ENCODE measurements at places on chromosomes 4 and X.

- DNase-seq: no peak
These were observed 22.4 kb downstream of the STARD8 start for GRCh38 chrX:68669871-68670270.

DNA sequence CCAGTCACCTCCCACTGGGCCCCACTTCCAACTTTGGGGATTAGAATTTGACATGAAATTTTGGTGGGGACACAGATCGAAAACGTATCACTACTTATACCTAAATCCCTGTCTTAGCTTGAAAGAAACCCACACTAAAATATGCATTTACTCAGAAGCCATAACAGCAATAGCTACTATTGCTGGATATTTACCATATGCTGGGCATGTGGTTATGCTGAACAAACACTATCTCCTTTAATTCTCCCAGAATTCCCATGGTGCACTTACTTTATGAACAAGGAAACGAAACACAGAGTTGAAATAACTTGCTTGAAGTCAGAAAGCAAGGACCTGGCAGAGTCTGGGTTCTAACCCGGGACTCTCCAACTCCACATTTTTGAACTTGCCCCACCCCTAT is 39.3 kb downstream of the CYTL1 start:
- no peak for DNase-seq

- no peak for DNase-seq
These were observed 22.8 kb upstream of the PRKG2 start for GRCh38 chr4:81237791-81238190.

GRCh38 chrX:132738951-132739350 is 219.5 kb downstream of the HS6ST2 start:
- DNase-seq: no peak

DNA sequence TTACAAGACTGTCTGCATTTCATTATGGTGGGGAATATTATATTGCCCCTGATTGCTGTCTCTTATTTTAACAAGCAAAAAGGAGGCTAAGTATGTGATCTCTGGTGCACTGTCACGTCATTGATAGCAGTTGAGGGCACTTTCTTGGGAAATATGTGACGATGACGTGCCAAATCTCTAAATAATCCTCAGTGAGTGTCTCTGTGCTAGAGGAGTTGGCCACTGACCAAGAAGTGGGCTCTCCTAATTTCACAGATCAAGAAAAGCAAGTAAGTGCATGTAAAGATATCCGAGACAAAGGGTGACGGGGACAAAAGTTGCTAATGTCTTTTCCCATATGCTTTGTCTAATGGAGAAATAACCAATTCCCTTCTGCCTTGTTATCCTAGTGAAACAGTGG is 487.4 kb upstream of the TENM3 start:
- no peak for DNase-seq

GRCh38 chr4:13933191-13933590 is 305.7 kb upstream of the BOD1L1 start:
- DNase-seq: no peak

DNA sequence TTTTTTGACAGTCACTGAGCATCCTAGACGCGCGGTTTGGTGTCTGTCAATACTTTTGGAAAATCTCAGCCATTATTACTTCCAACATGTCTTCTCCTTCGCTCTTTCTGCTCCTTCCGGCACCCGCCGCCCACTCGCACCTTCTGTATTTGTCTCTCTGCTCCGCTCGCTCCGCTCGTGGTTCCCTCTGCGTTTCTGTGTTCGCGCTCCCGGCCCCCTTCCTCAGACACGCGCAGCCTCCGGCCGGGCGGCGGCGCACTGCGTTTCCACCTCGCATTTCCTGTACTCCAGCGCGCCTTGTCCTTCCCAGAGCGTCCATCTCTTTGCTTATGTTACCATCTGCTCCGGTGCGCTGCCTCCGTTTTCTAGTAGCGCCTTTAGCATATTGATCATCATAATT is 21.1 kb downstream of the PDE6B start:
- DNase-seq: peak; percentile 3

- DNase-seq: no peak
These were observed 758 bp downstream of the SDAD1 start for GRCh38 chr4:75989846-75990528.

- peak; percentile 77 for DNase-seq
These were observed 729 bp upstream of the IRF2 start for GRCh38 chr4:184475096-184475461.

All from suppressor macrophage treated with lipopolysaccharide for 1 hour (primary cell).